ENCODE measurements at places on chromosomes 5 and 9.

GRCh38 chr5:144011388-144011787 is 159.1 kb downstream of the YIPF5 start:
- no peak for DNase-seq

DNA sequence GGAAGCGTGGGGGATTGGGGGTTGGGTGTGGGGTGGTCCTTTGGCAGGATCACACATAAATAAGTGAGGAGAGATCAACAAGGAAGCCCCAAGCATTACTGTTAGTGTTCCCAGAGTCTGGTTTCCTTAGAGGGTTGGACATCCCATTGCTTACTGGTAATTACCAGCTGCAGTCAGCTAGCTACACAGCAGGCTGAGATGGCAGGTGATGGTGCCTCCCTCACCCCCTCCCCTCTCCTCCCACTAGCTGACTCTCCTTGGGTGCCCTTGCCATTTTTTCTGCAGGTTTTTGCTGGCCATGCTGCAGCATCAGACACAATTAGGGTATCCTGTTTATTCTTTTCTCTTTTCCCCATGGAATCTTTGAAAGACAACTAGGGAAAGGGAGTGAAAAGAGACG is 107.5 kb upstream of the TLR4 start:
- DNase-seq, result no peak

DNA sequence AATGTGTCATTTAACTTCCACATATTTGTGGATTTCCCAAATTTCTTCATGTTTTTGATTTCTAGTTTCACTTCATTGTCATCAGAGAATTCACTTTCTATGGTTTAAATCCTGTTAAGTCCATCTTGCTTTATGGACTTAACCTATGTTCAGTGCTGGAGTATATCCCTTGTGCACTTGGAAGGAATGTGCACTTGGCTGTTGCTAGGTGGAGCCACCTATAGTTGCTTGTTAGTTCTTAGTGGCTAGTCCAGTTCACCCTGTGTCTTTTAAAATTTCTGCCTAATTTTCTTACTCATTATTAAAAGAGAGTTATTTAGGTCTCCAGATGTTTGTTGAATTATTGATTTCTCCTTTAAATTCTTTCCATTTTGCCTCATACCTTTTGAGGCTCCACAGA is 1472.5 kb upstream of the CDH6 start:
- no peak for DNase-seq

- no peak for DNase-seq
Measured at GRCh38 chr9:70589571-70590314, 175.3 kb upstream of the KLF9 start.

DNA sequence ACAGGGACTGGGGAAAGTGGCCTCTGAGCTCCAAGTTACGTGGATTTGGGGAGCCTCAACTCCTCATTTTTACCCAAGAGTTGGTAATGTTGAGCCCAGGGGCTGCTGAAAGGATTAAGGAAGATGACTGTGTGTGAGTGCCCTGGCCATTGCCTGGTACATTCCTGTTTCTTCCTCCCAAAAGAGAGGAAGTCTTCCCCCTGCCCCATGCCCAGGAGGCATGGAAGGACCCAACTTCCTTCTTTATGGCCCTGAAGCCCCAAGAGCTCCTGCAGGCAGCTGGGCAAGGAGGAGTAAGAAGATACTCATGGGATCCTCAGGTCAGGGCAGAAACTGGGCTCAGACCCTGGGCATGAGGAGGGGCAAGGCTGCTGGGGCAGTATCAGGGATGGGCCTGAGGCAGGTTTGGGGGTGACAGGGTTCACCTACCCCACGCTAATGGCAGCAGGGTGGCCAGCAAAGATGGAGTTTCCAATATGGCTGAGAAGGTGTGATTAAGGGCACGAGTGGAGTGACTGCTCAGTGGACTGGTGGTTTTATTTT is 118.3 kb upstream of the MVB12B start:
- DNase-seq, result no peak

DNA sequence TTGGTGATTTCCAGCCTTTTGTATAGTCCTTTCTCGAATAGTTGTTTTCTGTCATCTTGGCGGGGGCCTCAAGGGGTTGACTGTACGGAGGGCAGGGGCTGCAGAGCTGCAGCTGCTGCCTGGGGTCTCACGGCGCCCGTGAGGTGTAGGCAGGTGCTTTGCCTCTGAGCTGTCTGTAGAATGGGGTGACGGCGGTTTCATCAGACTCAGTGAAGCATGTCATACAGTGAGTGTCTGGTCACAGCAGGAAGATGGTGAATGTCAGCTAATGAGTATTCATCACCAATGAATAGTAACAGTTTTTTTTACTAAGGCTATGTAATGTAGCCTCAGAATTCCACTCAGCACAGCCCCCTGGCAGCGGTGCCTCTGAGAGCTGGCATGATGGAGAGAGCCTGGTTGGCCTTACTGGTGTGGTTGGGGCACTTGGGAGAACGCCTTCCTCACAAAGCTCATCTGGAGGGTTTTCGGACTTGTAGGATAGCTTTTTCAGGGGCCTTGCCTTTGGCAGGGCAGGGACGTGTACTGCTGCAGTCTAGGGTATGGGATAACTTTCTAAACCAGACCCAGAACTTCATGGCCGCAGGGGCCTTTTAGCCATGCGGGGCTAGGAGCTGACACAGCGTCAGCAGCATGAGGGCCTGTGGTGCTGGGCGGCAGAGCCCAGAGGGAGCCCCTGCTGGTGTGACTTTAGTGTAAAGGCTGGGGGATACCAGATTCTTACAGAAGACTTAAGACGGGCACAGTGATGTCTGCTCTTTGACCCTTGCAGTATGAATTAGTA is 15.0 kb downstream of the TENT4A start:
- peak; percentile 27 for DNase-seq

DNA sequence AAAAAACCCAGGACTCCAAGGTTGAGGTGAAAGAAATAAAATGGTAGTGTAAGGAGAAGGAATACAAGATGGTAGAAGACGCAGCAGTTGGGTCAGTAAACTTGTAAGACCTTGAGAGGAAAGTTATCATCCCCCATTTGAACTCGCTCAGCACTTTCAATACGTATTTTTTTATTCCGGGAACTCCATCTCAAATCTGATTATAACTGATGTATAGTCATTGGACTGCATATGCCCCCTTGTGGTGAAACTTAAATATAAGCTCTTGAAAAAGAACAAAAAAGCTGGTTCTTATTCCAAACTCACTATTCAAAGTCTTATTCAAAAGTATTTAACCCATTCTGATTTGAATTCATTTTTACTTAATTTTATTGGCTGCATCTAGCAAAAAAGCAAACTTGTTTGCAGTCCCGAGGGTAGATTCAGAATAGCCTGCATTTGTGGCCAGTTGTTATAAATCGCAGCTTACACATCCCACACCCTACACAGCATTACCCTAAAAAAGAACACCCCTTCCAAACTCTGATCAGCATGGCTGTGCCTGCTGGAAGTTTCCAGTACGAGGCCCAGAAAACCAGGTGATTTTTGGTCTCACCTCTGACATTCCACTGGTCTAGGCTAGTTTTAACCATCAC is 118.0 kb downstream of the ESM1 start:
- DNase-seq, result peak; percentile 74

DNA sequence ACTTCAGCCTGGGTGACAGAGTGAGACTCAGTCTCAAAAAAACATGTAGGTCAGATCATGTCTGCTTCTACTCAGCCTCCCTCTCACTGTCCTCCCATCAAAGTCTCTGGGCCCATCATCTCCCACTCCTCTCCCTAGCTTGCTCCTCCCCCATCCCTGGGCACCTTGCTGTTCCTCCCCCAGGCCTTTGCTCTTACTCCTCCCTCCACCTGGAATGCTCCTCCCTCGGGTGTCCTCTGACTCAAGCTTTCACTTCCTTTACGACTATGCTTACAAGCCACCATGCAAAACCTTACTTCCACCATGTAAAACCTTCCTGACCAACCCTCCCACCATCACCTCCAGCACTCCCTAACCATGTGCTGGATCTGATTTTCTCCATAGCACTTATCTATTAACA is 51.5 kb downstream of the MTMR12 start:
- DNase-seq, result no peak

DNA sequence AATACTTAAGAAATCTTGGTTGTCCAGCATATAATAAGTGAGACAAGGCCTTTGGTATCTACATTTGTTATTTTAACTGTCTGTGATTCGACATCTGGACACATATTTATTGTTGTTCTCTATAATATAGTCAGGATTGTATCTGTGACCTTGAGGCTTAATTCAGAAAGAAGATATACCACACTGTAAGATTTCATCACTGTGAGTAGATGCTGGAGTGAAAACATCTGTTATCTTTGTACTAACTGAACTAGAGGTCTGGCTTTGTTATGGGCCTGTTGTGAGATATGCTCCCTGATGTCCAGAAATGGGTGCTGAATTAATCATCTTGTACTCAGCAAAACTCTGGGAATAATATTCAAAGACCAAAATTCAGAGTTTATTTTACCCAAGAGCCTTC is 148.5 kb downstream of the ISOC1 start:
- no peak for DNase-seq

DNA sequence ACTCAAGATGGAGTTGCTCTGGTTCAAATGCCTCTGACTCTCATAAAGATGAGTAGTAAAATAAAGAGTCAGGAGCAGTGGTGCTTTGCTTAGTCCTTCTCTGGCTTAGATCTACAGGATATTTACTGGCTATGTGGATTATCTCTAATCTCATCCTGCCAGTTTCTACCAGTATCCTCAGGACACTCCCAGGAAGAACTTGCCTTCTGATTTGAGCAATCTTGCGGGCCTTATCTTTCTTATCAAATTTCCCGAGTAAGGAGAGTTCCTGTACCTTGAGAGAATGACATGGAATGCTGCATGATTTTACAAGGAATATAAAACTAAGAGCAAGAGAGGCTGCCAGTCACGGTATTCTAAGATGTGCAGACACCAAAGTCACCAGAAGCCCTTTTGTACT is 364.0 kb downstream of the ARHGEF28 start:
- no peak for DNase-seq

DNA sequence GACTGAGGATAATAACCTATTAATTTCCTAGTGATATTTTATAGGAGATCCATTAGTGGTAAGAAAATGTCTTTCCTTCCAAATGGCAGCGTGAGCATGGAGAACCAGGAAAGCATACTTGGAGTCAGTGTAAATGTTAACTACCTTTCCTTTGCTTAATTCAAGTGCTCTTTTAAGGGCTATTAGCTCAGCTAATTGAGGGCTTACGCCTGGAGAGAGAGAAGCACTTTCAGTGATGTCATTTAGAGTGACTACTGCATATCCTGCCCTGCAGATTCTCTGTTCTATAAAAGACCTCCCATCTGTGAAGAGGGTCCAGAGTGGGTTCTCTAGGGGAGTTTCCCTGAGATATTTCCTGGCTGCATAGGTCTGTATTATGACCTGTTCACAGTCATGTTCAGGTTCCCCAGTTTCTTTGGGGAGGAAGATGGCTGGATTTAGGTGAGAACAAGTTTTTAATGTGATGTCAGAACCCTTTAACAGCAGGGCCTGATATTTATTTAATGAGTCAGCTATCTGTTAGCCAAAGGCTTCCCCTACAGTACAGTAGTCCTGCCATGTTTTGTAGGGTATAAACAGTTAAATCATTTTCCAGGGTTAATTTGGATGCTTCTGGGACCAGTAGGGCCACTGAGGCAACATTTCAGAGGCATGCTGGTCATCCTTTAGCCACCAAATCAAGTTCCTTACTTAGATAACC is 89.6 kb downstream of the TRIM36 start:
- no peak for DNase-seq

DNA sequence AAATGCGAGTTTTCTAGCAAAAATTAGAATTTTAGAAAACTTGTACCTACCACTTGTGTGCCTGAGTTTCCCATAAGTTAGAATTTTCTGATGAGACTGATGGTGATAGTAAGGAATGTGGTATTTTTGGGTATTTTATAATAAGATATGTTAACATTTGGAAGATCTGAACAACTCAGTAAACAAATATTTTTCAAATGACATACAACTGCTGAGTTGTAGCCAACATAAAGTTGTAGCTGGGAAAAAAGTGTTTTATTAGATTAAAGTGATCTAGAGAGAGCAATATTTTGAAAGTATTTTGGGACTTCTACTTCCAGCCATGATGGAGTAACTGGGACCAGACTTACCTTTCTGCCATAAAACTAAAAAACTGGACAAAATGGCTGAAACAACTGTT is 37.9 kb downstream of the GEMIN5 start:
- DNase-seq, result no peak

GRCh38 chr5:172243302-172243701 is 40.3 kb downstream of the UBTD2 start:
- no peak for DNase-seq

GRCh38 chr5:153974131-153974812 is 64.4 kb downstream of the FAM114A2 start:
- peak; percentile 60 for DNase-seq

- DNase-seq, result peak; percentile 67
Measured at GRCh38 chr5:57338068-57338867, 144.3 kb downstream of the ACTBL2 start.

- no peak for DNase-seq
Measured at GRCh38 chr5:175288048-175288621, 155.8 kb downstream of the DRD1 start.

All from neural progenitor cell (in vitro differentiated cells).